ENCODE measurements at places on chromosomes 7 and 10.

GRCh38 chr10:43231523-43232078 lies 35.3 kb downstream of the RASGEF1A start:
- no peak for DNase-seq

DNA sequence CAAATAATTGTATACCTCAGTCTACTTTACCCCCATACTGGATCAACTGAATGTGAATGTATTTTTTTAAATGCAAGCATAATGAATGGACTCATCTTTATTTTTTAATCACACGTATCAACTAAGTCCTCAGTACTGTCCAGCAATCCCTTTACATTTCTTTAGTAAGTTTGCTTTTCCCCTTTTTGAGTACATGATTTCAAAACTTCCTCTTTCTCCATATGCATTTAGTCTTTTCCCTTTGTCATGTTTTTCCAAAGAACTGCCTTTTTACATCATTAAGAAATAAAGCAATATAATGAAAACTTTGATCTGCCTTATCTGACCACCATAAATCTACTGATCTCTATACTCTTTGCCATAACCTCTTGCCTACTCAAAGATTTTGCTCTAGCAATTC lies 182.5 kb upstream of the AKR1E2 start:
- DNase-seq = no peak

DNA sequence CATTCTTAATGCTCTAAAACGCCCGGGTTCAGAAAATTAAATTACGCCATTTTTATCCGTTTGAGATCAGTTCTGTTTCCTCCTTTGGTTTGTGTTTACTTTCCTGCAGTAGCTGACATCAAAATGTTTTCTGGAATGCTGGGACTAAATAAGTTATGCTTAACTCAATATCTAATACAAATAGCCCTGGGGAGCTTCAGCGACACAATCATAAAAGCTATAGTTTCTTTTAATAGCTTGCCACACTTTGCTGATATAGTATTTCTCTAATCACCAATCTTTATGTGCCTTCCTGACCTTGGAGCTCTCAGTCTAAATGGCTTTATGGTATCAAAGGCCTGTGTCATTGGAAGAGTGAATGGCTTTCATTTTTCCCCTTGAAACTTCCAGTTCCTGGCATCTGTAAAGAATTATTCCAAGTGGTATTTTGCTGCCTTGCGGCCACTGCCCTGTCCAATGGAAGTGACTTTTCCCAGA lies 202.7 kb downstream of the HDAC9 start:
- DNase-seq = no peak

GRCh38 chr7:543501-544337 lies 24.1 kb upstream of the PDGFA start:
- DNase-seq = no peak

- DNase-seq = no peak
Measured at GRCh38 chr10:80602881-80603280, 65.2 kb downstream of the SH2D4B start.

GRCh38 chr7:153320681-153321080 lies 561.1 kb downstream of the ACTR3B start:
- DNase-seq = no peak

DNA sequence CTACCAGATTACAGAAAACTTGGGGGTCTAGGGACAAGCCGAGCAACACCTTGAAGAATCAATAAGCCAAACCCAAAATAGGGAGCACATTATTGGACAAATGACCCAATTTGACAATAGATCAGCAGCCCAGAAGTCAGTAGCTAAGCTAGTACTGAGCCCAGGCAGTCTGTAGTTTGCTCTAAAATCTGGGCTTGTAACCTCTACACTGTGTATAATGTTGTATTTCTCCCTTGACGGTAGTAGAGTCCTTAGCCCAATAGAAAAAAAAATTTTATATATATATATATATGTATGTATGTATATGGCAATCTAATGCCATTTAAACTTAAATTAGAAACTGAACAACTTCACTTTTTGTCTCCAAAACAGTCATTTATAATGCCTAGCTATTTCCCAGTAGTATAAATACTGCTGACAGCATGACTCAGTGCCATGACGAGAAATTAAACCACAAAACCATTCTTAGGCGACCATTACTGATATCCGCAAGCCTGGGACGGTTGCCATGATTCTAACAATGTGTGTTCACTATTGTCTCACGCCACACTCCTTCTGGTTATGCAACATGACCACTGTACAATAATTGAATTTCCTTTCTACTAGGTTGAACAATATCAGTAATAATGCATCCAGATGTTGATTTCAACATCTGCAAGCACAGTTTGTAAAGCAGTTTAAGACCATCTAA lies 110.5 kb downstream of the IPMK start:
- DNase-seq = no peak

- DNase-seq = no peak
Measured at GRCh38 chr7:45978731-45979211, 57.7 kb upstream of the IGFBP3 start.

- DNase-seq = no peak
Measured at GRCh38 chr10:46992803-46993561, 81.8 kb downstream of the PTPN20 start.

DNA sequence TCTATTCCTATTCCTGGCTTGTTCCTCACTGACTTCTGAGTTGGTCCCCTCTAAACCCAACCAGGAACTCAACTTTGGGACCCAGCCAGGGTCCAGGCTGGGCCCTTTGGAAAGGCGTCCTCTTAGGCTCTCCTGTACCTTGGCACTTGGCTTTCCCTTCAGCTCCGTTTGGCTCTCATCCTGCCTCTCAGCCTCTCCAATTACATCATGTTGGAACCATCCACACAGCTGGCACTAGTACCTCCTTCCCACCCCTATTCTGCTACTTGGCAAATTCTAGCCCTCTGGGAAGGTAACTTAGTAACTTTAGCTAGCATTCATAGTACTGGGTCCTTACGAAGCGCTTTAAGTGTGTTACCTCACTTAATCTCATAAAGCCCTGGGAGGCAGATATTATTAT lies 205.3 kb upstream of the HABP2 start:
- no peak for DNase-seq

GRCh38 chr7:45215601-45216062 lies 58.0 kb downstream of the RAMP3 start:
- DNase-seq = no peak

DNA sequence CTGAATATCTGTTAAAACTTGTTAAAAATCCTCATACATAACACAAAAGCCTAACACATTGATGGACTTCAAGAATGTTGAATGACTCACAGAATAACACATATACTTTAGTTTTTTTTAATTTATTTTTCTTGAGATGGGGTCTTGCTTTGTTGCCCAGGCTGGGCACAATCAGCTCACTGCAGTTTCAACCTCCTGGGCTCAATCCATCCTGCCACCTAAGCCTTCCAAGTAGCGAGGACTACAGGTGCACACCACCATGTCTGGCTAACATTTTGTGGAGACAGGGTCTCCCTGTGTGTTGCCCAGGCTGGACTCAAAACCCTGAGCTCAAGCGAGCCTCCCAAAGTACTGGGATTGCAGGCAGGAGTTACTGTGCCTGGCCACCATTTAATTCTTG lies 28.1 kb downstream of the SUV39H2 start:
- no peak for DNase-seq

GRCh38 chr10:89879121-89879520 lies 177.7 kb downstream of the KIF20B start:
- no peak for DNase-seq

GRCh38 chr7:94741179-94741578 lies 85.2 kb upstream of the SGCE start:
- no peak for DNase-seq

GRCh38 chr7:92057375-92057774 lies 76.9 kb downstream of the CYP51A1 start:
- DNase-seq = peak; percentile 7

GRCh38 chr10:6406220-6407033 lies 173.6 kb downstream of the PRKCQ start:
- no peak for DNase-seq

- DNase-seq = no peak
Measured at GRCh38 chr7:18555968-18556367, 60.4 kb downstream of the HDAC9 start.

DNA sequence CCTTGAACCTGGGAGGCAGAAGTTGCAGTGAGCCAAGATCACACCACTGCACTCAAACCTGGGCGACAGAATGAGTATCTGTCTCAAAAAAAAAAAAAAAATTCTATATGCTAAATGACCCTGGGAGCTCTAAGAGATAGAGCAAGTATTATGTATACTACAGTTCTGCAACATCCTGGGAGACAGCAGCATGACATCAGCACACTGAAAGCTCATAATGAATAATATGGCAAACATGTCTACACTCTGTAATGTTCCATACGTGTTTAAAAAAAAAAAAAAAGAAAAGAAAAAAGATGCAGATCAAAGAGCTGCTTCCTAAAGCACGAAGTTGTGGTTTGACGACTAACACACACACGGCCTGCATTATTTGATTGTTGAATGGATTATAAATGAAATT lies 72.5 kb downstream of the CUL2 start:
- DNase-seq = no peak

DNA sequence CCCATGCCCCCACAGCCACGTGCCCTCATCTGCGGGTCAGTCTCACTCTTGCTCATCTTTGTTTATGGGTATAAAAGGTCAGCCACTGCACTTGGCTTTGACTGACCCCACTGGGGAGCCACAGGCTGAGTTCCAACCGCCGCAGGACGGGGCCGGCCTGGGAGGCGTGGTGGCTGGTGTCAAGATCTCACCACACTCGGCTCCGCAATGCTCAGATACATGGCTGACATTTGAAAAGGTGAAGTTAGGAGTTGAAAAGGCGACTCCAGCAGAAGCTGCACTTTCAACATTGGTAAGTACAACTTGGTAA lies 14.9 kb downstream of the TUBGCP2 start:
- no peak for DNase-seq

GRCh38 chr7:66950763-66951162 lies 29.7 kb downstream of the TMEM248 start:
- no peak for DNase-seq

DNA sequence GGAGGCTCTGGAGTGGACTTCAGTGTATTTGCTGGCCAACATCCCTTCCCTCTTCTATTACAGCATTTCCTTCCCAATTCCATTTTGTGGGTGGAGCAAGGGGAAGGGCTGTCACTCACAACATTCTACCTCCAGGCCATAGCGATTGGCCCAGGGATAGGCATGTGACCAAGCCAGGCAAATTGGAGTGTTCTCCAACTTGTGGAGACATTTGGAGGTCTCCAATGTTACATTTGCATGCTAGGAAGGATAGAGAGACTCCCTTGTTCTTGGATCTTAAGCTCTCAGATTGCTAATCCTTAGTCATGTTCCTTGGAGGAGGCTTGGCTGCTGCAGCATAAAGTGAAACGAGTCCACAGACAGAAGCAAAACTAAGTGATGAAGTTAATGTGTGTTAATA lies 95.6 kb upstream of the KIF5B start:
- DNase-seq = no peak

DNA sequence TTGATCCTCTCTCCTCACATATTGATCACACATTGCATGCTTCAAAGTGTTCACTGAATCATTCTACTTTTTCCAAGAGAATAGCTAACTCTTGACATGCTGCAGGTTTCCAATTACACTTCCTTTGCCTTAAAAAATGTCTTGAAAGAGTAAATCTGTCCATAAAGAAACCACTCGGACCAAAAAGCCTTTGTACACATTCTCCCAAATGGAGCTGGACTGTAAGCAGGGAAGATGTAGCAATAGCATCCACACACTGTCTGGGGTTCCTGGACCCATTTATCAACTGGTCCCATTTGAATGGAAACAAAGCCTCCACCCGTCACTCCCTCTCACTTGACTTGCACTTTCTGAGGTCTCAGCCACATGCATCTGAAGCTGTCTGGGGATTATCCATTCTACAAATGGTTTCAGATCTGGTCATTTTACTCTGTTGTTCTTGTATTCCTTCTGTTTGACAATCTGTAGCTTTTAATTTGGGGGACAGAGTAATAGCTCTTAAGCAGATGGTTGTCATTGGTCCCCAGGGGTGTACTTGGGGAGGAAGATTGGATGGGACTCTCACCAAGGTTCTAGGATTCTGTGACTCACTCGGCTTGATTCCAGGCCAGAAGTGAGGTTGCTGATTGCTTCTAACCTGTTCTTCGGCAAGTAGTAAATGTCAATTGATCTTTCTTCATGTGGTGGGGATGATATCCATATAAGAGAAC lies 203.5 kb downstream of the HIBADH start:
- no peak for DNase-seq

GRCh38 chr7:78413568-78413967 lies 615.0 kb downstream of the PHTF2 start:
- DNase-seq = no peak

DNA sequence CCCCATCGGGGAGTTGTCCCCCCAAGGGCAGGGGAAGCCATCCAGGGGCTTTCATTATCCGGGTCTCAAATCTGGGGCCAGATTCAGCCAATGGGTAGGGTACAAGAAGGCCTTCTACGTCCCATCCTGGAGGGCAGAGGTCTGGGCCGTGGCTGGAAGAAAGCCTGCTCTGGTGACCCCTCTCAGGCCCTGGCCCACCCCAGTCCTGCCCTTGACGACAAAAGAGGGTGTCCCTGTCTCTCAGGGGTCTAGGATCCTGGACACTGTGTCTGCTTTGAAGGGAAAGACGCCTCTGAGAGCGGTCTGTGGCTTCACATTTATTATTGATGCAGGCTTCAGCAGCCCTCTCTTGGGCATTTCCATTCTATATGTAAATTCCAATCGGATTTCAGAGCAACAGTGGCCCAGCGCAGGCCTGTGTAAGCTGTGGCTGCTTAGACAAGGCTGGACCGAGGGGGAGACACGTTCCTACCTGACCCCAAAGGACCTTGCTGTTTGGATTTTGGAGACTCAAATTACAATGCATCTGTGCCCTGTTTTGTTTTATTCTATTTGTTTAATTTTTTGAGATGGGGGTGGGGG lies 83.2 kb upstream of the BAIAP2L1 start:
- DNase-seq = no peak

DNA sequence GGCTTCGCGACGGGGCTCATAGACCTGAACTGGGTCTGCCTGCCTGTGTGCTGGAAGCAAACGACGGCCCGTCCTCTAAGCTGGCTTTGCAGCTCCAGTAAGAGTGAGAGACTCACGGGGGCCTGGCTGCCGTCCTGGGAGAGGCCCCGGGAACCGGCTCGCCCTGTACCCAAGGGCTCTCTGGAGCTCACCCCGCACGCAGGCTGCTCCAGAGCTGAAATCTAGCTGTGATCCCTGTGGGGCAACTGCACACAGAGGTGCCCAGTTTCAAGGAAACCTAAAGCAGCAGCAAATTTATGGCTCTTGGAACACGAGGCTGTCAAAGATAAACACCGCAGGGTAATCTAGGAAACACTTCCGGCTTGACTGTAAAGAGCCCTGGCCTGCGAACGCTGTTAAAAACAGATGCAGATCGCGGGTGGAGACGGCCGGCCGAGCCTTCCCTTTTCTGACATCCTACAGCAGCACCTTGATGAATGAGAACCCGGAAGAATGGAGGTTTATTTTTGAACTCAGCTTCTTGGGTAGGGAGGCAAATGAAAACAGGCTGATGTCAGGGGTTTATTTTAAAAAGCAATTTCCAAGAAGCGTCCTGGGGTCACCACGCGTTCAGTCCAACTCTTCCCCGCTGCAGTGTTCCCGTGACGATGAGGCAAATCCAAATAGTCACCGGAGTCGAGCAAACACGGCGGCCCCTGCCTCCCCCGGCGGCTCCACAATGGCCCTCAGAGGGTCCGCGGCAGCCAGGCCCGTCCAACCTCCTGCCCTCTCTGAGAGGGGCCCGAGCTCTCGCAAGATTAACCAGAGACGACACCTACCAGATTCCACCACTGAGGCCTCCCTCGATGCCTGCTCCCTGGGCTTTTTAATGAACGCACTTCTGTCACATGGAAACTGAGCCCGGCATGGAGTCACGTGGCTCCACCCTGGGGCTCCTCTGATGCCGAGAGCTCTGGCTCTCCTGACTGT lies 29.6 kb downstream of the AMZ1 start:
- peak; percentile 69 for DNase-seq

Data from right kidney (tissue), 9 donors.